Activated CD8-positive, alpha-beta T cell treated with anti-CD3 and anti-CD28 coated beads, Interleukin-2, amount 10 ng/mL, durations not matched to agents 7 days and 5 days (primary cell): ENCODE measurements at places on chromosomes 12 and 14. TPM values are rescaled to one million over a fixed set of nuclear protein-coding genes. Genes with fewer than 3 reads are reported as not detected.
A peak's percentile ranks its signal among the peaks of the same experiment; 100 is the strongest.

Gene DLGAP5
- 110 TPM for total RNA-seq

Gene TAS2R31
- total RNA-seq = 2.2 TPM

Gene SLC6A13
- total RNA-seq = 0.26 TPM

Gene ZBTB42
- 5.3 TPM for total RNA-seq

Gene FOXA1
- total RNA-seq = not detected

Gene ACSM4
- not detected for total RNA-seq

Gene ST8SIA1
- total RNA-seq = 0.34 TPM

Gene CPNE6
- 0.10 TPM for total RNA-seq

- no peaks in the 10 kb centered on the region for H3K36me3 ChIP-seq
- DNase-seq = no peak
- no peak overlapping the region for H3K4me3 ChIP-seq
- no peaks in the 10 kb centered on the region for H3K4me1 ChIP-seq
- peaks cover 6% of the 10 kb centered on the region for H3K27me3 ChIP-seq
Measured at GRCh38 chr12:106183735-106184134, 45.0 kb upstream of the NUAK1 start.

DNA sequence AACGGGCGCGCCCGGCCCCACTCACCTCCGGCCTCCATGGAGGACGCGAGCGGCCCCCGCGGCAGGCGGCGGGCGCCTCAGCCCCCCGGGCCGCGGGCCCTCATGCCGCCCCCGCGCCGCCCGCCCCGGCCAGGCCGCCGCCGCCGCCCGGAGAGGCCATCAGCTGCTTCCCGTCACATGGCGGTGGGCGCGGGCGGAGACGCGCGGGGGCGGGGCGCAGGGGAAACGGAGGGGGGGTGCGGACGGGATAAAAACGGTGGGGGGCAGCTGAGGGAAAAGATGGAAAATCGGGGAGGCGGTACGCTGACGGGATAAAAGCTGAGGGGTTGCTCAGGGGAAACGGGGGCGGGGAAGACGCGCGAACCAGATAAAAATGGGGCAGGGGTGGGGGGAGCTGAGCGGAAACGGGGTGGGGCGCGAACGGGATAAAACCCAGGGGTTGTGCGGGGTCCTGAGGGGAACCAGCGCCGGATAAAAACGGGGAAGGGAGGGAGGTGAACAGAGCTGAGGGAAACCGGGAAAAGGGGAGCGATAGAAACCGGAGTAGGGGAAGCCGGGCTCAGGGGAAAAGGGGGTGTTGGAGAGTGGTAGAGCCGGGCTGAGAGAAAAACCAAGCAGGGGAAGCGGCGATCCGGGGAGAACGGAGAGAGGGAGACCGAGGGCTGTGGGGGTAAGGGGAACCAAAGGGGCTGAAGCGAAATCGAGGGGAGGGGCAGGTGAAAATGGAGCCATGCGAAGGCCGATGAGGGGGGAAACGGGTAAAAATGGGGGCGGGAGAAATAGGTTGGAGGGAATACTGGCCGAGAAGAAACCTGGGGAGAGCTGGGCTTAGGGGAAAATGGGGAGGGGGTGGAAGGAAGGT lies at the start of gene WSB2:
Gene WSB2 (minus strand): TSS at position 169 of the 862 bp plus-strand sequence. CDS start 131 bp downstream, at position 38.
- peak; percentile 64 for DNase-seq
- H3K27me3 ChIP-seq = no peaks in the 10 kb centered on the region
- peaks cover 13% of the 10 kb centered on the region for H3K36me3 ChIP-seq
- H3K4me1 ChIP-seq = peaks cover 59% of the 10 kb centered on the region

GRCh38 chr12:80860206-80860605 lies 77.5 kb downstream of the LIN7A start:
- no peaks in the 10 kb centered on the region for H3K27me3 ChIP-seq
- no peak overlapping the region for H3K4me3 ChIP-seq

DNA sequence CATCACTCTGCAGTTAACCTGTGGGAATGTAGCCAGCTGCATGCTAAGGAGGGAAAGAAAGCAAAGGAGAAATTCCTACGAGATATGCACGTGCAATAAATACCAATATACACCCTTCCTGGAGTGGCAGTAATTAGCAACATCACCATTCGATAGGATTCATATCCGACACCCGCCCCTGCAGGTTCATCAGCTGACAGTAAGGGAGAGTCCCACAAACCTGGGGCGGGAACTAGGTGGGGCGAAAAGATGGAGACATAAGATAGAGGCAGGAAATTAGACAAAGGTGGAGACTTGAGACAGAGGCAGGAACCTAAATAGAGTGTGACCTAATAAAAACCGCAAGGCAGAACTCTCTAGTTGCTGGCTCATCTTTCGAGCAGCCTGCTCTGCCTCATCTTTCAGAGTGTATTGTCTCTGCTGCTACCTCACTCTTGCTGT lies 51.6 kb downstream of the PLEKHG3 start:
- DNase-seq = peak; percentile 39
- no peaks in the 10 kb centered on the region for H3K36me3 ChIP-seq
- H3K4me1 ChIP-seq = peaks cover 13% of the 10 kb centered on the region
- peaks cover 16% of the 10 kb centered on the region for H3K27me3 ChIP-seq
- peak overlapping the region; percentile 47 for H3K27ac ChIP-seq

GRCh38 chr12:89082370-89082753 lies 269.9 kb downstream of the DUSP6 start:
- H3K27ac ChIP-seq = no peak overlapping the region
- H3K4me1 ChIP-seq = peaks cover 13% of the 10 kb centered on the region
- no peak overlapping the region for H3K4me3 ChIP-seq
- no peak for DNase-seq
- H3K27me3 ChIP-seq = peaks cover 8% of the 10 kb centered on the region

- H3K27me3 ChIP-seq = no peaks in the 10 kb centered on the region
- H3K27ac ChIP-seq = no peak overlapping the region
- peaks cover 15% of the 10 kb centered on the region for H3K4me1 ChIP-seq
- H3K4me3 ChIP-seq = no peak overlapping the region
- DNase-seq = no peak
Measured at GRCh38 chr12:71871116-71871515, 31.6 kb downstream of the TBC1D15 start.

DNA sequence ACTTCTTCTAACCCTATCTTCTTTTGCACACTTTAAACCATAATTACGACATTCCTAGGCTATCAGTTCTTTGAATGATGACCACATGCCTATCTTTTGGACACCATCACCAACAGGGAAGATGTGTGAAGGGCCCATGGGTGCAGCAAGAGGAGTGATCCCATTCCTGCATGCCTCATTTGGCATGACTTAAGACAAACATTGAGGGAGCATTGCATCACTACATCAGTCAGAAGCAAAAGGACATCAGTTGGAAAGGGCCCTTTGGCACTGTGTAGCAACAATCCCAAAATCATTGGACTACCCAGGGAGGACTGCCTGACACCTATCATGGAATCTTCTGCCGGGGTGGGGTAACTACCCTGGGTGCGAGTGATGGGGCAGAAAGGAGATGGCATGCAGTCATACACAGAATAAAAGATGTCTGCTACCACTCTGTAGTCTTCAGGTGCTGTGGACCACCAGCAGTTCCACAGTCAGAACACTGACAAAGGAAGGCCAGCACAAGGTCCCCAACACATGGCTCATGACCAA lies 10.7 kb upstream of the TMBIM6 start:
- peaks cover 3% of the 10 kb centered on the region for H3K4me1 ChIP-seq
- H3K36me3 ChIP-seq = peaks cover 3% of the 10 kb centered on the region
- H3K4me3 ChIP-seq = no peak overlapping the region
- H3K27ac ChIP-seq = no peak overlapping the region
- H3K27me3 ChIP-seq = peaks cover 21% of the 10 kb centered on the region
- DNase-seq = no peak

- H3K4me1 ChIP-seq = no peaks in the 10 kb centered on the region
- no peak overlapping the region for H3K27ac ChIP-seq
- DNase-seq = no peak
- H3K27me3 ChIP-seq = no peaks in the 10 kb centered on the region
- no peak overlapping the region for H3K4me3 ChIP-seq
- H3K36me3 ChIP-seq = no peaks in the 10 kb centered on the region
Measured at GRCh38 chr12:24496755-24497154, 452.1 kb downstream of the BCAT1 start.

- peaks cover 3% of the 10 kb centered on the region for H3K4me1 ChIP-seq
- H3K36me3 ChIP-seq = no peaks in the 10 kb centered on the region
- no peaks in the 10 kb centered on the region for H3K27me3 ChIP-seq
- DNase-seq = no peak
- no peak overlapping the region for H3K4me3 ChIP-seq
Measured at GRCh38 chr14:64952598-64953309, 10.2 kb upstream of the GPX2 start.

DNA sequence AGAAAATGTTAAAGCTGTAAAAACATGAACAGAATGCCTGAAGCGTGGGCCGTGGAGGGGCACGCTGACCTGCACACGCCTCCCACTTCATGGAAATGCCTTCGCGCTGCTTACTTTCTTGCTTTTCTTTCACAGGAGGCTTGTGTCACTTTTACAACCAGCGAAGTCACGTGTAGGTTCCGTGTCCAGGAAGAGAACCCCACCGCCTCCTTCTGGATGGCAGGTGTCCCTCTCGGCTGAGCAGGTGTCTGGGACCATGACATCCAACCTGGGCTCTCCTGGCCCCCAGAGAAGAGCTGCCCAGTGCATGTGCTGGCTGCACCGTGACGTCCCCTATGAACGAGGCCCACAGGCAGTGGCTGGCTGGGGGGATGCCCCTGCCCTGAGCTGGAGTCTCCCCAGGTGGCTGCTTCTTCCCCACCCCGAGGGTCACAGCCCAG lies 345.0 kb upstream of the SFSWAP start:
- peaks cover 3% of the 10 kb centered on the region for H3K27me3 ChIP-seq
- no peak for DNase-seq
- H3K4me1 ChIP-seq = no peaks in the 10 kb centered on the region
- no peak overlapping the region for H3K4me3 ChIP-seq
- H3K36me3 ChIP-seq = no peaks in the 10 kb centered on the region

DNA sequence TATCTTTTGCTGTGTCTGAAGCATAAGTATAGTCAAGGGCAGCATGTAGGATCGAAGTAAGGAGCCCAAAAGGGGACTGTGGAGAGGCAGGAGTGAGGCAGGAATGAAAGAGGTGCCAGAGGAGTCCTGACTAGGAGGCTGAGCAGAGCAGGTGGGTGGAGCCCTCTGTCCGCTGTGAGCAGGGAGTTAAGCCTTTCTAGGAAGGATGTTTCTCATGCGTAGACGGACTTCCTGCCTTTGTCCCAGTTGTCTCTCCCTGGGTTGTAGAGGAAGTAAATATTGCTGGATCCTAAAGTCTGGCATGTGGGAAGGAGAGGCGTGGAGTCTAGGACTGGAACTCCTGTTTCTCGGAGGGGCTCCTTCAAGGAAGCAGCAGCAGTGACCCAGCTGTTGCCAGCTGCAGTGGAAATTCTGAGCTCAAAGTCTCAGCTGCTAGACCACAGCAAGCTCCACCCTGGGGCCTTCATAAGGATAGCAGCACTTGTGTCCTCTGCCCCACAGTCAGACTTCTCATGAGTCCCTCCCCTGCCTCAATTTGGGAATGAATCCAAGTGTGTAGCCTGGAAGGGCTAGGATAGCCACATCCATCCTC lies 44.0 kb downstream of the RBMS2 start:
- H3K4me3 ChIP-seq = peak overlapping the region; percentile 26
- H3K27me3 ChIP-seq = no peaks in the 10 kb centered on the region
- DNase-seq = peak; percentile 57
- no peaks in the 10 kb centered on the region for H3K36me3 ChIP-seq
- H3K27ac ChIP-seq = peak overlapping the region; percentile 73

GRCh38 chr12:103673891-103674375 lies 86.9 kb downstream of the STAB2 start:
- no peaks in the 10 kb centered on the region for H3K4me1 ChIP-seq
- H3K27me3 ChIP-seq = no peaks in the 10 kb centered on the region
- H3K4me3 ChIP-seq = no peak overlapping the region

DNA sequence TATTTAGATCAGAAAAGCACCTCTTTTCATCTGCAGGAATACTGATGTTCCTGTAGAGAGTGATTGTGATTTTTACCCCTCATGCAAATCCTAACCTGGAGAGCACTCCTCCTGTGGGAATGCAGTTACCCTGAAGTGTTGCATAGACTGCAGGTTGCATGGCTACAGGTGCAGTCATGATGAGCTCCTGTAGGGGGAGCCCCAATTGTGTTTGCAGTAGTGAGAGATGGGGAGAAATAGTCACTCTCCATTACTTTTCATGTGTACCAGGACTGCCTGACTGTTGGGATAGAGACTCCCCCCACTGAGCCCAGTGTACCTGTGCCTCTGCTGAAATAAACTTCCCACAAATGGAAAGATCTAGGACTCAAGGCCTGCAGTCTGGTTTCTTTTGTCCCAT lies 1086.5 kb downstream of the SLC6A15 start:
- DNase-seq = peak; percentile 30
- no peaks in the 10 kb centered on the region for H3K27me3 ChIP-seq
- H3K4me3 ChIP-seq = no peak overlapping the region
- no peaks in the 10 kb centered on the region for H3K36me3 ChIP-seq
- no peaks in the 10 kb centered on the region for H3K4me1 ChIP-seq
